ENCODE measurements at places on chromosomes 3 and 15.

DNA sequence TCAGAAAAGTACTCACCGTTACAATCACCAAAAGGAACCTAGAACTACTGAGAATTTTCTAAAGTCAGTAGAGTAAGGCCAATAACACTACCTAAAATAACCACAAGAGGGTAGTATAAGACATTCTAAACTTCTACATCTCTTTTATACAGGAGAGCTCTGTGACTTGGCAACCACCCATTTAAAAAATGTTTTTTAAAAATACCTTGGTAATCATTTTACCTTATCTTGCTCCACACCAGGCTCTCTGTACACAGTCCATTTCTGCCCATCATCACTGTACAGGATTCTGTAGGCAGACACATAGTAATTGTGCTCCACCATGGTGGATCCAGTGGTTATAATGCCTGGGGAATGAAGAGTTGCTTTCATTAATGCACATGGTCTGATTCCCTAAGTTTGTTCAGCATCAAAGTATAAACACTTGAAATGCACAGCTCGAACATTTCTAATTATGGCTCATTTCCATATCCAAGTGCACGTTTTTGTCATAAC lies 54.5 kb downstream of the ST3GAL6 start:
- DNase-seq: no peak

DNA sequence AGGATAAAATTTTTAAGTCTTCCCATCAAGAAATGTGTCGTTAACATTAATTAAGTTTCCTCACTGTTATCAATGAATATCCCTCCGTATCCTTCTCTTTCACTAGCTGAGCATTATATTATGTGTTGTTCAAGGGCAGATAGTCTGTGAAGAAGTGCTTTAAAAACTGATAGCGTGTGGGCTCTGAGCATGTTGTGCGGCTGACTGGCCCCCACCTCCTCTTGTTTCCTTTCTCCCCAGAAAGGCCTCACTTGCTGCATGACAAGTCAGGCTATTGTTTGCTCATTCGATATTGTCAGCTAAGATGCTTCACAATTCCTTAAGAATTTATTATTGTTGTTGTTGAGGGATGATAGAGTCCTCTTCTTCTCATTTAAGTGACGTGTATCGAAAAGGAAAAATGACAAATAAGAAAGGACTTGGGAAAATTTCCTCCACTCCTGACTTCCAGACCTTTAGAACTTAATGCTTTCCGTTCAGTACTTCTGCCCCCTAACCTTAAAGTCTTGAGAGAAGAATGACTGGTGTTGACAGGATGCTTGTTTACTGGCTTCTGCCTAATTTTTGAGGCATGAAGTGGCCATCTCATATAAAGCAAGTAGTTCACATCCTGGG lies 298.3 kb downstream of the LPP start:
- no peak for DNase-seq

- DNase-seq: no peak
Observed at GRCh38 chr15:58704155-58704865, 45.2 kb downstream of the ADAM10 start.

DNA sequence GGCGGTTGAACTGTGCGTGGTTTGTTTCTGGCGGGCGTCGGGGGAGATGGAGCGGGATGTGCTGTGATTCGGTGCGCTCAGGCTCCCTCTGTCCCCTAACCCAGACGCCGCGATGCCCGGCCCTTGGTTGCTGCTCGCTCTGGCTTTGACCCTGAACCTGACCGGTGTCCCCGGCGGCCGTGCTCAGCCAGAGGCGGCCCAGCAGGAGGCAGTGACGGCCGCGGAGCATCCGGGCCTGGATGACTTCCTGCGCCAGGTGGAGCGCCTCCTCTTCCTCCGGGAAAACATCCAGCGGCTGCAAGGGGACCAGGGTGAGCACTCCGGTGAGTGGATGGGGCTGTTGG lies 1.2 kb downstream of the TRH start:
- DNase-seq: no peak

GRCh38 chr15:95690631-95691340 lies 639.7 kb upstream of the NR2F2 start:
- no peak for DNase-seq

DNA sequence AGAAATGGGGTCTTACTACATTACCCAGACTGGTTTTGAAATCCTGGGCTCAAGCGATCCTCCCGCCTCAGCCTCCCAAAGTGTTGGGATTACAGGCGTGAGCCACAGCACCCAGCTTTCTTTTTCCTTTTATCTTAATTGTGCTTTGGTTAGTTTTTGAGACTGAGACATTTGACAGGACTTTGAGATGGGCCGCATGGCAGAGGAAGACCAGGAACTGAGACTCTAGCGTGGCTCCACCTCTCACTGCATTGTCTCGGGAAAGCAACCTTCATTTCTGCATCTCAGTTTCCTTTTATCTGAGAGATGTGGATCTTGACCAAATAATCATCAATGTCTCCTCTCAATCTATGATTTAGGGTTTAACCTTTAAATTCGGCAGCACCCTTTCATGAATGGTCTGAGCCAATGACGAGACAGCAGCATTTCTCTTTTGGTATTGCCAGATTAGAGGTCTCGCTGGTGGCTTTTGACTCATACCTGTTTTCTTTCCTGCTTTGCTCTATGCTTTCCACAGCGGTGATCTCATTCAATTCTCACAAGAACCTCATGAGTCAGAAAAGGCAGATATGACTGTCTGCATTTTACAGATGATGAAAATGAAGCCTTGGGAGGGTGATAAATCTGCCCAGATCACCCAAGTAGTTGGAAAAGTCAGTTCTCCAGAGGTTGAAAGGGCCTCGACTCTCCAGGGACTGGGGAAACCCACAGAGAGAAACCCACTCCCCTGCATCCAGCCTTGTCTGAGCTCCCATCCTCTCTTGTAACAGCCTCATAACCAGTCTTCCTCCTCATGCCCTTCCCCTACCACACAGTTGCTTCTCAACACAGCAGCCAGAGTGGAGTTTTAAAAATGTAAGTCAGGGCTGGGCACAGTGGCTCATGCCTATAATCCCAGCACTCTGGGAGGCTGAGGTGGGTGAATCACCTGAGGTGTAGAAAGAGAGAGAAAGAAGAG lies 84.8 kb upstream of the FOXB1 start:
- DNase-seq: peak; percentile 27

GRCh38 chr15:39431376-39431775 lies 149.5 kb upstream of the THBS1 start:
- no peak for DNase-seq

DNA sequence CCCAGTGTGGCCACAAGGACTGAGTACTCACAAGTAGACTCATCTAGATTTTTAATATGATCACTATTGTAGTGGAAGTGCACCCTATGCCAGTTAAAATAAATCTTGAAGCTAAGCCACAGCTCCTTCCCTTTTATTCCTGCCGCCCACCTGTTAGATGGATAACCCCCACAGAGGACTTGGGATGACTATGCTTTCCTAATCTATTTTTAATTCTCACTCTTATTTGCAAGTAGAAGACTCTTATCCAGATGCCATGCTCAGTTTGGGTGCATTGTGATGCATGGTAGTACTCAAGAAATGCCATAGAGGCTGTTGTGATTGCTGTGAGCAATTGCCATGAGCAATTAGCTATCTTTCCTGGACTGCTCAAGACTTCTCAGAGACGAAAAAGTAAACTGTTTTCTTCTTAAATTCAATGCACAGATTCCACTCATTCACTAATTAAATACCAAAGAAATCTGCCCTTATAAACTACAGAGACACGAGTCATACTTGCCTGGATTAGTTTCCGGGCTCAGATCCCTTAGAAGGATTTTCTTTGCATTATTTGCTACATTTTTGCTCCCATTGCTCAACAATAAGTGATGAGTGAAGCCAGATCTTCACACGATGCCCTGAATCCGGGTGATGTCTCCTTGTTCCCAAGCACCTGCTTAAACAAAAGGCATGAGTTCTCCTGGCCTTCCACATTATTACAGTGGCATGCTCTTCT lies 472.1 kb downstream of the SOX2 start:
- DNase-seq: no peak

GRCh38 chr3:140252812-140253656 lies 318.0 kb downstream of the CLSTN2 start:
- DNase-seq: no peak

DNA sequence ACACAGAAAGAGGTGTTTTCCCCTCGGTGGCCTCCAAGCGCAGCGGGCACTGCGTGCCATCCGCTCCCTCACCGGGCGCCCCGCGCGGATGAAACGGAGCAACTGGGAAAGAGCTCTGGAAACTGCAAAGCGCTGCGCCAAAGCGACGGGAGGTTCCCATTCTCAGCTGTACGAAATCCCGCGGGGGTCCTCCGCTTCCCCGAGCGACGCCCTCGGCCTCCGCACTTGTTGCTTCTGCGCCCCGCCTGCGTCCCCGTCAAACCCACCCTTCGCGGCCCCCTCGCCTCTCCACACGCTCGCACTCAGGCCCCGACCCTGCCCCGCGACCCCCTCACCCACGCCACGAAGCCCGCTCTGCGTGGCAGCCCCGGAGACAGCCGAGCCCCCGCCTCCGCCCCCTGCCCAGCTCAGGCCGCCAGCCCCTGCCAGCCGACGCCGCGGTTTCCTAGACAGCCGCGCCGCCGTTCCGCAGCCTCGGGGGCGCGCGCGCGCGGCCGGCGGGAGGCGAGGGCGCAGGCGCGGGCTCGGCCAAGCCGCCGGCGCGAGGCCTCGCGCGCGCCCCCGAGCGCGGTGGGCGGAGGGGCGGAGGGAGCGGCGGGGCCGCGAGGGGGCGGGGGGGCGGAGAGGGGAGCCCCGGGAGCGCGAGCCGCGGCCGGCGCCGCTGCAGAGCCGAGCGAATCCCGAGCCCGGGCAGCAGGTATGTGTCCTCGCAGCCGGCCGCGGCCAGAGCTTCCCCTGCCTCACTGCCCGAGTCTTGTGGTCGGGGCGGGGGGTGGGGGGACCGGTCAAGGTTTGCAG lies at the start of gene TMEM266:
TMEM266 (plus strand) TSS at position 666 of the 798 bp plus-strand sequence. CDS start 74,279 bp downstream, outside the sequence.
- no peak for DNase-seq

- no peak for DNase-seq
Observed at GRCh38 chr3:56347219-56347871, 120.9 kb downstream of the ERC2 start.

GRCh38 chr3:81251096-81251495 lies 510.3 kb downstream of the GBE1 start:
- no peak for DNase-seq

- no peak for DNase-seq
Observed at GRCh38 chr15:92821491-92822116, 78.5 kb upstream of the CHD2 start.

DNA sequence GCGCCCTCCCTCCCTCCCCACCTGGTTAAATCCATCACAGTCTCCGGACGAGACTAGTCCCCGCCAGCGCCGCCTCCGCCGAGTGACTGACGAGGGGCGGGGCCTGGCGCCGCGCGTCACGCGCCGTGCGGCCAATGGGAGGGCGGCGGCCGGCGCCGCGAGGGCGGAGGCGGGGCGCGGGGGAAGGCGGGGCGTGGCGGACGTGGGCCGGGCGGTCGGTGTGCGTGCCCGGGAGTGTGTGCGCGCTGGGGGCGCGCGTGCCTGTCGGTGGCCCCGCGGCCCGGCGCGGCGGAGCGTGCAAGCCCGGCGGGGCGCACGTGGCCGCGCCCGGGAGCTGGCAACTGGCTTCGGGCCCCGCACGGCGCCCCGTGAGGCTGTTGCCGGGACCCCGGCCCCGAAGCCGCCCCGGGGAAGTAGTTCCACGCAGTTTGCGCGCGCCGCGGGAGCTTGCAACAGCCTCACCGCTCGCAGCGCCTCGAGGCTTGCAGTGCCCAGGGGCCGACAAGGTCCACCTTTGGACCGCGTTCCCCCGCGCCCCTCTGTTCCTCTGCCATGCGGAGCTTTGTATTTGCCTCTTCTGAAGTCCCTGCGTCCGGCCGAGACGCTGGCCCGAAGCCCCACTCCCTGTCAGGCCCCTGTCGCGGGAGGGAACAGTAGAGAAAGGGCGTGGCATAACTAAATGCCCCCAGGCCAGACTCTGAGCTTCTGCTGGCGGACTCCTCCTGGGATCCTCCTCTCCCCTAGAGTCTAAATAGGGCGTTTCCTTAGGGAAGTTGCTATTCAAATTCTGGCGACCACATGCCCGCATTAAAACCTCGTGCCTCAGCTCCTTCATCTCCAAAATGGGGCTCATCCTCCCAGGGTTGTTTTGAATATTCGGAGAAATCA lies 400.9 kb downstream of the SHQ1 start:
- DNase-seq: peak; percentile 79

GRCh38 chr15:26043018-26043417 lies 179.9 kb upstream of the ATP10A start:
- no peak for DNase-seq

GRCh38 chr15:78438619-78439285 lies 736 bp downstream of the IREB2 start:
- no peak for DNase-seq

GRCh38 chr15:59304034-59304795 lies 68.5 kb downstream of the MYO1E start:
- DNase-seq: no peak

DNA sequence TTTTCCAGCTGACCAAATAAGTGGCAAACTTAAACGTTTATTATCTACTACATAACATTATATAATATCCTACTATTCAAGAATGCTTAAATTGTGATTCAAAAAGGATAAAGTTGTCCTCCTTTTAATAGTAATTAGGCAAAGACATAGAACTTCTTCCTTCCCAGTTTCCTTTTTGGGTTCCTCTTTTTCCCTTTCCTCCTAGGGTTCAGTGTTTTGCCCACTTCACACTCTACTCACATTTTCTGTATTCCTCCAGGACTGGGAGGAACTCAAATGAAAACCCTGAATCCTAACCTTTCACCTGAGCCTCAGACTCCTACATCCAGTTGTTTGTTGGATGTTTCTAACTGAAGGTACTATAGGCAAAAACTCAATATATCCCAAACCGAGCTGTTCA lies 132.5 kb downstream of the PEAK1 start:
- no peak for DNase-seq

DNA sequence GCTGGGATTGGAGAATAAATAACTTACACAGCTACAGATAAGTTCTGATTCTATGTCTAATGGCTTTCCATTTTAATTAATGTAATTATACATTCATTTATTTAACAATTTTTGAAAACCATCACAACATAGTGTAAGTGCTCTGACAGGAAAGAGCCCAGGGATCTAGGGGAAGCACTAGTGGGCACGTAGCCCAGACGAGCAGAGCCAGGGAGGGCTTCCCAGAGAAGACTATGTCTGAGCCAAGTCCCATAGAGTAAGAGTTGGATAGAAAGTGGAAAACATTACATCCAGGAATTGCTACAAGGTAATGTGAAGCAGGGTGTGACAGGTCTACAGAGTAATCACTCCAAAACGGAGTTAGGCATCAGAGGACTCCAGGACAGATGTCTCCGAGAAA lies 2.9 kb upstream of the HGD start:
- no peak for DNase-seq
